ENCODE measurements at places on chromosomes 16 and 17. TPM values are rescaled to one million over a fixed set of nuclear protein-coding genes. Genes with fewer than 3 reads are reported as not detected.

SCGB1C2 gene
- total RNA-seq: not detected

TBC1D3B gene
- 5.4 TPM for total RNA-seq

TP53TG3D gene
- not detected for total RNA-seq

BLMH gene
- 33.3 TPM for total RNA-seq
